Airway epithelial cell (primary cell): ENCODE measurements at places on chromosomes 1 and 21. TPM values are rescaled to one million over a fixed set of nuclear protein-coding genes. Genes with fewer than 3 reads are reported as not detected.

The TNFRSF9 gene
- total RNA-seq, result not detected in 2 replicates

The LAMC1 gene
- 124 and 139 TPM in 2 replicates for total RNA-seq

The MANEAL gene
- total RNA-seq, result 0.93 and 1.7 TPM in 2 replicates

The KPRP gene
- total RNA-seq, result not detected in 2 replicates

The TRIM17 gene
- 0.21 and 4.0 TPM in 2 replicates for total RNA-seq

The SRGAP2C gene
- total RNA-seq, result 6.4 and 8.4 TPM in 2 replicates

The MIXL1 gene
- total RNA-seq, result not detected in 2 replicates

The PTPRU gene
- total RNA-seq, result 71.7 and 126 TPM in 2 replicates

The OR2L5 gene
- not detected in 2 replicates for total RNA-seq

The CSRP1 gene
- 309 and 381 TPM in 2 replicates for total RNA-seq

The RAB42 gene
- 0.07 and 0.51 TPM in 2 replicates for total RNA-seq

The ZNF648 gene
- total RNA-seq, result 0.14 TPM in 1 of 2 replicates, not detected in the other

The CTSK gene
- total RNA-seq, result 0.79 and 1.9 TPM in 2 replicates

The PDPN gene
- 18.9 and 22.6 TPM in 2 replicates for total RNA-seq
